ENCODE measurements at places on chromosomes 1 and 21. TPM values are rescaled to one million over a fixed set of nuclear protein-coding genes. Genes with fewer than 3 reads are reported as not detected.

GRCh38 chr1:26293911-26294463, 12.4 kb downstream of the UBXN11 start:
- no peak for DNase-seq

Gene YOD1
- total RNA-seq, result 4.5 TPM

DNA sequence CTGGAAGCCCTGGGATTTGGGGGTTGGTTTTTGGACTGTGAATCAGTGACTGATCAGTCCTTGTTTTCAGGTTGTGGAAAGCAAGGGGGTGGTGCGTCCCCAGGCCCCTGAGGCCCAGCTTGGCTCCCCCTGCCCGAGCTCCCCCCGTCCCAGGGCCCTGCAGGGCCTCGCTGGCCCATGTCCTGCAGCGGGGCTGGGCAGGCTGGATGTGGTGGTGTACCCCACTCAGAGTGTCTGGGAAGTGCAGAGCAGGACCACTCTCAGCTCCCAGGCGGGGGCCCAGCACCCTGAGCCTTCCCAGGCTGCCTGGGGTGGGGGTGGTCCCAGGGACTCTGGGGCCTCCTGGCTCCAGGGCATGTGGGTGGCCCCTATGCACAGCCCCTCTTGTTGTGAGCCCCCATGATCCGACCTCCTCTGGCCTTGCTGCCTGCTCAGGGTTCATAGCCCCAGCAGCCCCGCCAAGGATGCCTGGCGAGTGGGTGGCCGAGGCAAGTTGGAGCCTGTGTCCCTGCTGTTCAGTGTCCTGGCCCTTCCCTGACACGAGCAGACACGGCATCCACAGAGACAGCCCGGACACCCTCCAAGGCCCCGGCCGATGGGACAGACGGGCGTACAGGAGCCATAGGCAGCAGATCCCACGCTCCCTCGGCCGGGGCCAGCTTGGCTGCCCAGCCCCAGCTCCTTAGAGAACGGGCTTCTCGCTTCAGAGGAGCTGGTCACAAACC, 37.9 kb downstream of the SLX9 start:
- DNase-seq, result no peak

Gene SYCP1
- total RNA-seq, result not detected

GRCh38 chr1:40740997-40741736, 42.4 kb upstream of the KCNQ4 start:
- DNase-seq, result no peak

DNA sequence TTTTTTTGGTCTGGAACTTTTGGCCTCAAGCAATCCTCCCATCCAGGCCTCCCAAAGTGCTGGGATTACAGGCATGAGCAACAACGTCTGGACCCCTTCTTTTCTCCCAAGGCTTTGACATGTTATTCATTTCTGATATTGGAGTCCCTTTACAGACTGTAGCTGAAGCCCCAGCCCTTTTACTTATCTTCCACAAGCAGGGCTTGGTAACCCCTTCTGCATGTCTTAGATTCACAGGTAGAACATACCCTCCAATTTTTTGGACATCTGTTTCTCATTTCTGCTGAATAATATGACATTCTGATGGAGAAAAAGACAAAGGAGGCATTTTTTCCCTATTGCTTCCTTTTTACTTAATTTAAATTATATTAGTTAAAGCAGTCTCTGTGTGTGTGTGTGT, 39.2 kb upstream of the RGS21 start:
- no peak for DNase-seq

GRCh38 chr21:44539046-44539445, 949 bp downstream of the KRTAP10-1 start:
- DNase-seq, result no peak
